ENCODE measurements at places on chromosomes 13 and 19.

DNA sequence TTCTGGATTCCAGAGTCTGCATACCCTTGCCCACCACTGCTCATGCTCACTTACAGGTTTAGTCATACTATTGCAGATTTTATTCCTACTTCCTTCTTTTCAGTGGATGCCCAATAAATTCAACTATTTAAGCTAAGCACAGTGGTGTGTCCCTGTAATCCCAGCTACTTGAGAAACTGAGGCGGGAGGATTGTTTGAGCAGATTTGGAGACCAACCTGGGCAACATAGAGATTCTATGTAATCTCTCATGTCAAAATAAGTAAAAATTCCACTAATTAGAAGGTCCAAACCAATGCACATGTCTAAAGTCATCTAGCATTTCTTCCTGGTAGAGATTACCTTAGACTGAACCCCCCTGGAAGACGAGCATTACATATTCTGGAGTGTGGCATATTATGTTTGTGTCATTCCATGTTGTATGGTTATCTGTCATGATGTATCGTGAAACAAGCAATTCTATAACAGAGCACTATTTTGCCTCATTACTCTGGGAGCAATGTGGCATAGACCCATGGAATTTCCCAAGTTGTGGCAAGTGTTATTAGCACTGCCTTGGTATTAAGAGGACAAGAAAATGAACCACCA is 8.3 kb downstream of the HMGB1 start:
- DNase-seq = no peak

- DNase-seq = no peak
These were observed 30.1 kb downstream of the DNAJC3 start for GRCh38 chr13:95707035-95707434.

DNA sequence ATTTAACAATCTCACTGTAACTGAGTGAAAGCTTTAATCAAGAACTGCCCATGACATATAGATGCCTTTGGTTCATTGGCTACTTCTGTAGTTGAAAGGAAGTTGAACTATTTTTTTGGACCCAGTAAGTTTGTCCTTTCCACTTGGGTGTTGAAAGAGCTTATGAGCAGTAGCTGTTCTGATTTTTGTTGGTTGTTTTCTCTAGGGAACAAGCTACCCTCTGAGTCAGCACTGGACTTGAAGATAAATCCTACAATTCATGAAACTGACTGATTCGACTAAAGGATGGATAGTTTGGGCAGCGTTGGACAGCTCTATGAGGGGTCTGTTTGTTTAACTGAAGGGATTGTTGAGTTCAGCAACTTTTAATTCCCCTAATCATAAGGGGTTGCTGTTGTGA is 101.0 kb downstream of the PAN3 start:
- no peak for DNase-seq

DNA sequence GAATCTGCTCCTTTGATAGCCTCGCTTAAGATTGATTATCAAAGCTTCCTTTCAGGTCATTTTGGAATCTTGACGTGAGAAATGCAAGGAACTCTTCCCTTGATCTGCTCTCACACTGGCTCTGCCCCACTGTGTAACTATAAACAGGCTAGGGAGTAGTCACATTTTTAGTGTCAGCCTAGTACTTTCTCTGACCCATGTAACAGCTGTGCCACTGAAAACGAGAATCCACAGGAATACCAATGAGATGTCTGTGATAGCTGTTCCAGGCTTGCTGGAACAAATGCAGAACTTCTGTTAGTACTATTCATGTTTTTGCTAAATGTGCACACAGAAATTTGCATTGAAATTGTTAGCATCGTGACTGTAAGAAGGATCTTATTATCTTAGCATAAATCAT is 221.3 kb downstream of the MYO16 start:
- no peak for DNase-seq
